ENCODE measurements at places on chromosomes 6 and 20.

- H3K27me3 ChIP-seq = no peaks in the 10 kb centered on the region
- no peaks in the 10 kb centered on the region for H3K4me1 ChIP-seq
- H3K36me3 ChIP-seq = no peaks in the 10 kb centered on the region
- no peak overlapping the region for H3K27ac ChIP-seq
Measured at GRCh38 chr20:61746147-61746646, 319.5 kb downstream of the TAF4 start.

DNA sequence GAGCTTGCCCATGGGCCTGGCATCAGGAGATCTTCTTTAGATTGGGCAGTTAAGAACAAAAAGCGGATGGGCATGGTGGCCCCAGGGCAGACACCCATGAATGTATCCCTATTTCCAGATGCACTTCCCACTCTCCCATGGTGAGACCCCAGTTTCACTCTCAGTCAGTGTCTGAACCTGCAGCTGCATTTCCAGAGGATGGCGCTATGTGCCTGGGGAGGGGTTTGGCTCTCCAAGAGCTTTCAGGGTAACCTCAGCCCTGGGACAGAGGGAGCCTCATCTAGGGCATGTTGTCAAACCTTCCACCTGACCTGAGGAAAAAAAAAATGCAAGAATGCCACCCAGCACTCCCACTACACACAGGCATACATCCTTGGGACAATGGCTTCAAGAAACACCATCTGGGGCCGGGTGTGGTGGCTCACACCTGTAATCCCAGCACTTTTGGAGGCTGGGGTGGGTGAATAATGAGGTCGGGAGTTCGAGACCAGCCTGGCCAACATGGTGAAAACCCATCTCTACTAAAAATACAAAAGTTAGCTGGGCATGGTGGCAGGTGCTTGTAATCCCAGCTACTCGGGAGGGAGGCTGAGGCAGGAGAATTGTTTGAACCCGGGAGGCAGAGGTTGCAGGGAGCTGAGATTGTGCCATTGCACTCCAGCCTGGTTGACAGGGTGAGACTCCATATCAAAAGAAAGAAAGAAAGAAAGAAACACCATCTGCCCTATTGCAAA, 1.9 kb downstream of the CST9L start:
- no peak overlapping the region for H3K4me3 ChIP-seq
- DNase-seq = no peak
- H3K4me1 ChIP-seq = no peaks in the 10 kb centered on the region
- no peaks in the 10 kb centered on the region for H3K27me3 ChIP-seq

DNA sequence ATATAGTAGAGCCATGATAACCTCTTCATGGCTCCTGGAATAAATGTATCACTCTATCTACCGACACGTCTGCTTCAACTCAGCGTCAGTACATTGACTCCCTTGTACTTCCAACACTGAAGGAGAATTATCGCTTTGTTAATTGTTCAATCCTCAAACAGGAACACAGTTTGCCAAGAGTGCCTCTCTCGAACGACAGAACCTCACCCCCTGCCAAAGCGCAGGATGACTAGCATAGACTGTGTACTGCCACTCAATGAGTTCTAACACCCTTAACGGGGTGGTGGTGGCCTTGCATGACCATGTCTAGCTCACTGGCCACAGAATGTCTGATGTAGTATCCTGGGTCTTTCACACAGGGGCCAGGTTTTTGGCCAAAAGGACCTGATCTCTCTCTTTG, 81.4 kb upstream of the HEY2 start:
- no peak for DNase-seq
- no peaks in the 10 kb centered on the region for H3K27me3 ChIP-seq
- no peaks in the 10 kb centered on the region for H3K4me1 ChIP-seq

DNA sequence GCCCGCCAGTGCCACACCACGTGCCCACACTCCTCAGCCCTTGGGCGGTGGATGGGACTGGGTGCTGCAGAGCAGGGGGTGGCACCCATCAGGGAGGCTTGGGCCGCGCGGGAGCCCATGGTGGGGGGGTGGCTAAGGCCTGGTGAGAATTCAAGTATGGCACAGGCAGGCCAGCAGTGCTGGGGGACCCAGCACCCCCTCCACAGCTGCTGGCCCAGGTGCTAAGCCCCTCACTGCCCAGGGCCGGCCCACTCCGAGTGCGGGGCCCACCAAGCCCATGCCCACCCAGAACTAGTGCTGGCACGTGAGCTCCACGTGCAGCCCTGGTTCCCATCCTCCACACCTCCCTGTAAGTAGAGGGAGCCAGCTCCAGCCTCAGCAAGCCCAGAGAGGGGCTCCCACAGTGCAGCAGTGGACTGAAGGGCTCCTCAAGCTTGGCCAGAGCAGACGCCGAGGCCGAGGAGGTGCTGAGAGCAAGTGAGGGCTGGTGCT, 1091.1 kb upstream of the GJE1 start:
- no peak for DNase-seq
- no peaks in the 10 kb centered on the region for H3K36me3 ChIP-seq
- no peak overlapping the region for H3K27ac ChIP-seq
- no peak overlapping the region for H3K4me3 ChIP-seq

DNA sequence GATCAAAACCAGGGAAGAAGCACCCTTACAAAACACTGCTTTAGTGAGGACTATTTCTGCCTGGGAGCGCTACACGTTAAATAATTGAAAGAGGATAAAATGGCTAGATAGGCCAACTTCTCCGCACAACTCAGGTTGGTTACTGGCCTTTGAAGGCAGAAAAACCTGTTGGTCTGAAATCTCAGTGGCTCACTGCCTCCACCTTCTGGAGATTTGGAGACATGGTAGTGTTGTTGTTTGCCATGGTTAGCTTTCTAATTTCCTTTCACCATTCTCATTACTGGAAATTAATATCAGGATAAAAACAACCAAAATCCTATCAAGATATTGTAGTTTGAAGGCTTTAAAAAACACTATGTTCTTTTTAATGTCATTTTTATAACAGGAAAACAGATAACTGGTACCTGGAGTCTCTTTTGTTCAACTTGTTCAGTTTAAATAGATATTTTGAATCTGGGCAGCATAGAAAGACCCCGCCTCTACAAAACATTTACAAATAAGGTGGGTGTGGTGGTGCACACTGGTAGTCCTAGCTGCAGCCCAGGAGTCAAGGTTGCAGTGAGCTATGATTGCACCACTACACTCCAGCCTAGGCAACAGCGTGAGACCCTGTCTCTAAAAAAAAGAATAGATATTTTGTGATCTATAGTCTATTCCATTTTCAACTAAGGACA, 27.5 kb upstream of the BCLAF1 start:
- H3K36me3 ChIP-seq = no peaks in the 10 kb centered on the region
- H3K4me1 ChIP-seq = peaks cover 4% of the 10 kb centered on the region
- DNase-seq = peak; percentile 74
- no peak overlapping the region for H3K4me3 ChIP-seq

DNA sequence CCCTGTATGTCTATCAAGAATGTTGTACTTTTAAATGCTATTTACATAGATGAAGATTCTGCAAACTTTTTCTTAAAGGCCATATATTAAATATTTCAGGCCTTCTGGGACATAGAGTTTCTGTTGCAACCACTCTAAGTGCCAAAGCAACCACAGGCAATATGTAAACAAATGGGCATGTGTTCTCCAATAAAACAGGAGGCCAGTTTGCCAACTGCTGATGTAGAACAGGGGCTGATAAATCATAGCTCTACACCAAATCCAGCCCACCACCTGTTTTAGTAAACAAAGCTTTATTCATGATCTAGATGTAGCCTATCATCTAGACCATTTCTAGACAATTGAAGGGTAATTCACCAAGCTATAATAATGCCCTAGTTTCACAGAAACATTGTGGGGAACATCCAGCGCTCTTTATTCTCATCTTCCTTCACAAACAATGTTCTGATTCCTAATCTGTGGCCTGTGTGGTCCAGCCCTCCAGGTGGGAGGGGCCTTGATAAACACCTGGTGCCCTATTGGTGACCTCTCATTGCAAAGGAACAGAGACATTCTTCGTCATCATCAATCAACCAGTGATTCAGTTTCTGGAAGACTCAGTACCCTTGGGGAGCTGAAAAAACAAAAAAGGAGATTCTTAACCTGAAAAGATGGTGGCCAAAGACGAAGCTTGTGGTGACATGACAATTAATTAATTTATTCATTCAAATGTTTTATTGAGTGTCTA, 80.2 kb downstream of the PREP start:
- DNase-seq = no peak
- H3K27me3 ChIP-seq = no peaks in the 10 kb centered on the region
- no peak overlapping the region for H3K4me3 ChIP-seq
- H3K4me1 ChIP-seq = peaks cover 46% of the 10 kb centered on the region
- no peak overlapping the region for H3K27ac ChIP-seq

DNA sequence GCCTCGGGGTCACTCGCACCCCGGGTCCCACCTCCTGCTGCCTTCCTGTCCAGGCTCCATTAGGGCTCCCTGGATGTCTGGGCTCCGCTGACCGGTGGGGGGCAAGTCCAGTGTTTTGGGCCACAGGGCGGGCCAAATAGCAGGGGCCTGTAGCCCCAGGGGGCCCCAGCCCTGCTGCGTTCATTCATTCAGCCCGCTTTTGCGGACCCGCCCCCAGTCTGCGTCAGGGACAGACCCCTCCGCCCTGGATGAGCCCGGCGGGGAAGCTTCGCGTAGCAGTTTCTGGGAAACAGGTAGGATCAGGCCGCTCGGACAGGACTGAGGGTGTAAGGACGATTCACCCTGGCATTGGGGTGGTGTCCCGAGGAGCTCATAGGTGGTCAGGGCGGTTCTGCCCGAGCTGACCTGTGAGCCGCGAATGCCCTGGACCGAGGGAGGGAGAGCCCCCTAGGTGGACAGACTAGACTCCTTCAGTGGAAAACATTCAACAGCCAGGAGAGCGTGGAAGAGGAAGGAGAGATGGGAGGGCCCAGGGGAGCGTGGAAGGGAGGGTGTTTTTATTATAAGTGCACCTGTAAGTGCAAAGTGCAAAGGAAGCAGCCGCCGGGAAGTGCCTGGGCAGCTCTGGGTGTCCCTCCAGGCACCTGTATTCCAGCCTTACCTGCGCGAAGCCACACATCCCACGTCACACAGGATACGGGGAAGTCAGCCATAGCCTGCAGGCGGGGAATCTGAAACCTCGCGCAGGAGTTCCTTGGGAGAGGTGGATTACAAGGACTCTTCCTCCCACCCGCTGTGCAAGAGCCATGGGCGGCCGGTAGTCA, 662 bp downstream of the ENTPD6 start:
- no peaks in the 10 kb centered on the region for H3K36me3 ChIP-seq
- peak overlapping the region; percentile 82 for H3K27ac ChIP-seq
- H3K4me1 ChIP-seq = peaks cover 49% of the 10 kb centered on the region
- no peaks in the 10 kb centered on the region for H3K27me3 ChIP-seq
- peak overlapping the region; percentile 89 for H3K4me3 ChIP-seq

- no peak overlapping the region for H3K27ac ChIP-seq
- no peak for DNase-seq
- H3K27me3 ChIP-seq = no peaks in the 10 kb centered on the region
- peaks cover 12% of the 10 kb centered on the region for H3K4me1 ChIP-seq
Measured at GRCh38 chr6:157534977-157535339, 154.0 kb downstream of the ZDHHC14 start.

- H3K27ac ChIP-seq = no peak overlapping the region
- no peak for DNase-seq
- H3K4me1 ChIP-seq = no peaks in the 10 kb centered on the region
- no peaks in the 10 kb centered on the region for H3K27me3 ChIP-seq
- H3K36me3 ChIP-seq = no peaks in the 10 kb centered on the region
Measured at GRCh38 chr6:827431-827830, 134.5 kb upstream of the EXOC2 start.

Data from body of pancreas (tissue), 4 donors.